HCT116 (cell line): ENCODE measurements at places on chromosomes 4 and X.

DNA sequence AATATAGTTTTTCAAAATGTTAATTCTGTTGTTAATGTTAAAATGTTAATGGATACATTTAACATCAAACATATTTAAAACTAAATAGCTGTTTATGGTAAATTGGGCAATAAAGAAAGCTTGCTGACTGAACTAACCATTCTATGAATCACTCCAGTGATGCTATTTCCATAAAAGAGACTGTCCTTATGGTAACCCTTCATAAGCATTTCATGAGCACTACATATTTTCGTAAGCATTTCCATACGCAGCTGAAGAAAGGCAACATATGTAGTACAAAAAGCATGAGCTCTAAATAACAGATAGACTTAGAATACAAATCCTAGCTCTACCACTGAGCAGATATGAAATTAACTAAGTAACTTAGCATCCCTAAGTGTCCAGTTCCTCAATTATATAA, 188.9 kb downstream of the COL25A1 start:
- DNase-seq, result no peak

- no peak for DNase-seq
These were observed 79.0 kb downstream of the ANXA3 start for GRCh38 chr4:78630615-78631014.

DNA sequence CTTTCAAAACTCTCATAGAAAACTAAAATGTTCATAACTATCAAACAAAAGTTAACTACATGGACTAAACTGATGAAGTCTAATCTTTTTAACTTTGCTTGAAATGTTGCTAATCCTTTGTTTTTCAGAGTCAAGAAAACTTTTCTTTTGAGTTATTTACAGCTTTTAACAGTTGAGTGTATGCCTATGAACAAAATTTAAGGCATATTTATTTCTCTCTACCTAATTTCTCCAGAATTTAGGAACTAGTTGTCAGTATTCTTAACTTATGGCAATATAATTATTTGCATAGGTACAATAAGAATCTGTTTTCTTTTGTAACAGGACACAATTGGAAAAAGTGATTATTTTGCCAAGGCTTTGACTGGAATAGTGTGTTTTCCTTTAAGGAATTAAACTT, 23.8 kb downstream of the TENM3 start:
- DNase-seq, result no peak

DNA sequence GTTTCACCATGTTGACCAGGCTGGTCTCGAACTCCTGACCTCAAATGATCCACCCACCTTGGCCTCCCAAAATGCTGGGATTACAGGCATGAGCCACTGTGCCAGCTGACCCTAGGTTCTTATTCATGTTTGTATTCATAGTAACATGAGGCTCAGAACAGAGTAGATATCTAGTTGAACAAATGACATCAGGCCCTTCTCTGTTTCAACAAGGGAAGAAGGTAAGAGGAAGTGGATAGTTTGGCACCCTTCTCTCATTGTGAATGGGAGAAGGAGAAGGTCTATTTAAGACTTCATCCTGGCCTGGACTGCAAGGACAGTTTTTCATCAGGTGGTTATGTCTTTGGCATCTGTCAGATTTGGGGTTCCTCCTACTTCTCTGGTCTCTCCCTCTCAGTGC, 13.8 kb downstream of the GJB1 start:
- no peak for DNase-seq

DNA sequence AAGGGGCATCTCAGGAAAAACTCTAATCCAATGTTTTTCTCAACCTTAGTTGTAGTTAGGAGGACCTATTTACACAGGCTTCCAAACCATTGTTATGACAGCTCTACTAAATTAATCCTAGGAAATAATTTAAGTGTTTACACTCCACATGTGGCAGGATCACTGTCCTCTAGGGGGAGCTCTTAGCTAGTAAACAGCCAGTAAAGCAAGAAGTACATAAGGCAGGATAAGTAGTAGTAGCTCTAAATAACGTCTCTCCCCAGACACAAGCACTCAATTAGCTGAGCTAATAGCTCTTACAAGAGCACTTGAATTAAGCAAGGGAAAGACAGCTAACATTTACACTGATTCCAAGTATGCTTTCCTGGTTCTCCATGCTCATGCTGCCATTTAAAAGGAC, 37.3 kb downstream of the NUDT11 start:
- peak; percentile 18 for DNase-seq

- no peak for DNase-seq
These were observed 31.5 kb downstream of the F8 start for GRCh38 chrX:154991039-154991438.

DNA sequence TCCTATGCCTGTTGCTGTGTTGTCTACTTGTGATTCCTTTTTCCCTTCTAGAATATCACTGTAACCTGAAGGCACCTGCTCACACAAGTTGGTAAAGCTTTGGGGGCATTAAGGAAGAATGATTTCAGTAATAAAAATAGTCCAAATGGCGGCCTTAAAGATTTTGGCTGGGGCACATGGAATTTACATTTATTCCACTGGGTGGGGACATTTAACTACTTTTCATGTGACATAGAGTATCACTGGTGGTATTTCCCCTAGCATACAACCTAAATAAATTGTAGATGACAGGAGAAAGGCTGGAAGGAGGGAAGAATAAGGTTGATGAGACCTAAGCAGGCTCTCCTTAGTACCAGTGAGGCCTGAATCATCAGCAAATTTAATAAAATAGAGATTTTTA, 121.8 kb upstream of the EDA2R start:
- no peak for DNase-seq

GRCh38 chrX:66020631-66021334, 19.1 kb downstream of the VSIG4 start:
- no peak for DNase-seq
